ENCODE measurements at places on chromosomes 16 and 17. TPM values are rescaled to one million over a fixed set of nuclear protein-coding genes. Genes with fewer than 3 reads are reported as not detected.
A peak's percentile ranks its signal among the peaks of the same experiment; 100 is the strongest.

DNA sequence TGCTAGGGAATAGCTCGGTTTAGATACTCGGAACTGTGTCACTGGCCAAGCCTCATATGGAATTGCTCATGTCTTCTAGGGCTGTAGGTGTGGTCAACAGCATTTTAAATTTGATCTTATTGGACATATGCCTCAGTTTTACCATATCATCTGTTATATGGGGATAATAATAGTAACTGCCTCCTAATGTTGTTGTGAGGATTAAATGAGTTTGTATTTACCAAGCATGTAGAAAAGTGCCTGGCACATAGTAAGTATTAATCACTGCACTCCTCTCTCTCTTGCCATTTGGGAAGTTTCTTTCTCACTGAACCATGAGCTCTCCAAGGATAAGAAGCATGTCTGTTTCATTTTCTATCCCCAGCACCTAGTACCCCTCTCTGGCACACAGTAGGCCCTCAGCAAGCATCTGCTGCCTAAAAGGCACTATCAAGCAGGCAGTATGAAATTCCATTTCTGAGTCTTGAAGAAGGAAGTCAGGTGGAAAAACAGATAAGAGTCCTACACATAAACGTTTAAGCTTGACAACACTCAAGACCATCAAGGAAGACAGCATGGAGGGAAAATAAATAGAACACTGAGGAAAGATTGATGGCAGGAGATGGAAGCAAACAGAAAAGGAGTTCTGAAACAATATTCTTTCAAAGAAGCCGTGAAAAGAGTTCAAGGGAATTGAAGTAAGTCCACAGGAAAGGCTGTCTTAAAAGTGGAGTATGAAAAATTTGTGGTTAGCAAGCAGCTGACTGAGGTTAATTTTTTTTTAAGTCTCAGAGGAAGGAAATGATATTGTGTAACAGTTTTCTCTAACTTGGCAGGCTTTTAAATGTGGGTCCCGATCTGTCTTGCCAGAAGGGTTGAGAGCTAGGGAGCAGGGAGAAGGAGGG is 2.2 kb upstream of the ATP6V0A1 start:
- H3K36me3 ChIP-seq: no peaks in the 10 kb centered on the region
- peaks cover 76% of the 10 kb centered on the region for H3K4me1 ChIP-seq
- peak overlapping the region; percentile 94 for H3K4me3 ChIP-seq
- H3K27me3 ChIP-seq: no peaks in the 10 kb centered on the region

DNA sequence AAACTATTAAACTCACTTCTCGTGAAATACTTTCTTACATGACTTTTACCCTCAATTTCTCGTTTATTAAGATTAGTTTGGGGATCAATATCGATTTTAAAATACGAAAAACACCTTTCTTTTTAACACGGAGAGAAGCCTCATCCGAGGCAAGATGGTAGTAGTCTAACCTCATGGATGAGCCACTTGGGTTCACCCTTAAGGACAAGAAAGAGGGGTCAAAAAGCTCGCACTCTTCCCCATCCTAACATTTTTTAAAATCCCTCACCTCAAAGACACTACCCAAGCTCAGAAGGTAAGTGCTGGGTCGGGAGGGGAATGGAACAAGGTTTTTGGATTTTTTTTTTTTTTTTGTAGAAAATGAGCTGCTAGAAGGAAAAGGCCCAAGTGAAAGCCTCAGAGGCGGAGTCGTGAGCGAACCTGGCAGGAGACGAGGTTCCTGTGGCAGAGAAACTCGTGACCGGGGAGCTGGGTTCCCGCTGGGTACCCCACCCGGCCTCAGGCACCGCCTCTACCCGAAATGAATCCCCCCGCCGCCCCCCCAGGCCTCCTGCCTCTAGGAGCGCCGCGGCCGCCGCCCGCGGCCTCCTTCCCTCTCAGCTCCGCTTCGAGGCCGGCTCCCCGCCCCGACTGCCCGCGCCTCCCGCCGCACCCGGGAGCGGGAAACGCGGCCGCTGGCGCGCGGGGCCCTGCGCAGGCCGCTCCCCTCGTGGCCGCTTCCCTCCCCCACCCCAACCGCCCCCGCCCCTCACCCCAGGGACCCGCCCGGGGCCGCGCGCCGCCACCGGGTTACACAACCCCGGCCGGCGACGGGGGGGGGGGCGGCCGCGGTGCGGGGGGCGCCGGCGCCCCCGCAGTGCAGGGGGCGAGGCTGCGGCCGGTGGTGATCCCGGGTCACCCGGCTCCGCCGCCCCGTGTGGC is 1.6 kb downstream of the NUFIP2 start:
- peaks cover 1% of the 10 kb centered on the region for H3K36me3 ChIP-seq
- H3K27ac ChIP-seq: peak overlapping the region; percentile 88

- H3K4me1 ChIP-seq: peaks cover 6% of the 10 kb centered on the region
- peaks cover 46% of the 10 kb centered on the region for H3K27me3 ChIP-seq
- H3K27ac ChIP-seq: no peak overlapping the region
- H3K36me3 ChIP-seq: no peaks in the 10 kb centered on the region
- DNase-seq: no peak
- H3K4me3 ChIP-seq: no peak overlapping the region
These were observed 271.5 kb upstream of the C16orf82 start for GRCh38 chr16:26795184-26795583.

- H3K27ac ChIP-seq: no peak overlapping the region
- no peak overlapping the region for H3K4me3 ChIP-seq
- H3K36me3 ChIP-seq: no peaks in the 10 kb centered on the region
- H3K27me3 ChIP-seq: peaks cover 29% of the 10 kb centered on the region
These were observed 24.4 kb downstream of the GLP2R start for GRCh38 chr17:9850151-9850550.

DNA sequence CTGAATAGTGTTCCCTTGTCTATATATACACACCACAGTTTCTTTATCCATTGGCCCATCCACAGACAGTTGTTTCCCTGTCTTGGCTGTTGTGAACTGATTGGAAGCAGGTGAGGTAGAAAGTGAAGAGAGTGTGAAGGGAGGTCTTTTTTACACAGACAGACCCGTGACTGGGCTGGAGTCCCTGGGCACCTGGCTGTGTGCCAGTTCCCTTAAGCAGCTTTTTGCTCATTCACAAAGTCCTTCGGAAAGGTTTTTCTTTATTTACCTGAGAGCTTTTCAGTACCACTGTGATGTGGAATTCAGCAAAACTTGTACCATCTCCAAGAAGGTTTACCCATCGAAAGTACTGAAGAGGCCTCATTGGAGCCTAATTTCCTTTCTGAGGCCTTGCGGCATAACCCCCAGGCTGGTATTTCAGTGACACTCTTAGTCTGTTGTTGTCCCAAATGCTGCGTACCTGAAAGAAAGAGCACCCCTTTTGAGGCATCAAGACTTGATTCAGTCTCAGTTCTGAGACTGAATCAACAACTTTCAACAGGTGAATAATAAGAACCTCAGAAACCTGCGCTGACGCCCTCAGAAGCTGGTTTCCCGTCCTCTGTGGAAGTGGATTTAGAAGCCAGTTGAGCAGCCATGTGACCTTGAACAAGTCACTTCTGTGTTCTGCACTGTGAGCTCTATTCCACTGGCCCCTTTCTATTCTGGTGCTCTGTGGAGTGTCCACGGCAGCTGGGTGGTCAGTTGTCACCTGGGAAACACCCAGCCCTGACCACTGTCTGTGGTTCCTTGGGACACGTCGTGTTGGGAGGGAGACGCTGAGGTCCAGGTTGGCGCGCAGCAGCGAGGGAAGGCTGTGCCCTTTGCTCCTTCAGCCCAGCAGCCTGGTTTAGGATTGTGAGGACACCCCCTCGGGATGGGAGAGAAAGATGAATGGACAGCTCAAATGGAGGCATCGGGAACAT is 53.9 kb upstream of the CRISPLD2 start:
- peak overlapping the region; percentile 76 for H3K27ac ChIP-seq
- H3K27me3 ChIP-seq: no peaks in the 10 kb centered on the region
- no peak overlapping the region for H3K4me3 ChIP-seq

DNA sequence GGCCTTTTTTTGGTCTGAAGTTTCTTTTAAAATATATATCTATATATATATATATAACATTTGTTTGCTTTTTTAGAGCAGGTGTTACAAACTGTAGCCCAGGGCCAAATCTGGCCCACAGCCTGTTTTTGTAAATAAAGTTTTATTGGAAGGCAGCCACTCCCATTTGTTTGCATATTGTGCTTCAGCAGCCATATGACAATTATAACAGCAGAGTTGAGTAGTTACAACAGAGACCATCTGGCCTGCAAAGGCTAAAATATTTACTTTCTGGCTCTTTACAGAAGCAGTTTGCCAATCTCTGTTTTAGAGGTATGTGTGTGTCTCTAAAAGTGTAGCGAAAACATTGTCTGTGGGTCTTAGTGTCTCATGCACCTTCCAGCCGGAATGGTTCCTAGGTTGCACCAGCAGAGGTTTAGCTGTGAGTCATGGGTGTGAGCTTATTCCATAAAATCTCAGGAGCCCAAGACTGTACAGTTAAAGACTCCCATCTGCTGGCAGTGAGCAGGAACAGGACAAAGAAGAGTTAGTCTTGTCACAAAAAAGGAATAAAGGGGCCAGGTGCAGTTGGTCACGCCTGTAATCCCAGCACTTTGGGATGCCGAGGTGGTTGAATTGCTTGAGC is 23.8 kb downstream of the LCMT1 start:
- no peak overlapping the region for H3K27ac ChIP-seq
- H3K36me3 ChIP-seq: peaks cover 8% of the 10 kb centered on the region
- H3K4me3 ChIP-seq: no peak overlapping the region
- no peaks in the 10 kb centered on the region for H3K4me1 ChIP-seq

GRCh38 chr16:117379-118365 is 20.8 kb downstream of the NPRL3 start:
- peak; percentile 61 for DNase-seq
- H3K36me3 ChIP-seq: peaks cover 9% of the 10 kb centered on the region
- H3K27ac ChIP-seq: no peak overlapping the region

- no peaks in the 10 kb centered on the region for H3K36me3 ChIP-seq
- H3K27ac ChIP-seq: no peak overlapping the region
- H3K4me1 ChIP-seq: no peaks in the 10 kb centered on the region
- H3K4me3 ChIP-seq: no peak overlapping the region
- DNase-seq: no peak
- H3K27me3 ChIP-seq: no peaks in the 10 kb centered on the region
These were observed 168.9 kb downstream of the CBLN1 start for GRCh38 chr16:49112754-49113153.

- H3K4me3 ChIP-seq: no peak overlapping the region
- no peak for DNase-seq
- H3K27me3 ChIP-seq: peaks cover 10% of the 10 kb centered on the region
- no peak overlapping the region for H3K27ac ChIP-seq
- no peaks in the 10 kb centered on the region for H3K4me1 ChIP-seq
These were observed 115.7 kb upstream of the IRX3 start for GRCh38 chr16:54402270-54402669.

DNA sequence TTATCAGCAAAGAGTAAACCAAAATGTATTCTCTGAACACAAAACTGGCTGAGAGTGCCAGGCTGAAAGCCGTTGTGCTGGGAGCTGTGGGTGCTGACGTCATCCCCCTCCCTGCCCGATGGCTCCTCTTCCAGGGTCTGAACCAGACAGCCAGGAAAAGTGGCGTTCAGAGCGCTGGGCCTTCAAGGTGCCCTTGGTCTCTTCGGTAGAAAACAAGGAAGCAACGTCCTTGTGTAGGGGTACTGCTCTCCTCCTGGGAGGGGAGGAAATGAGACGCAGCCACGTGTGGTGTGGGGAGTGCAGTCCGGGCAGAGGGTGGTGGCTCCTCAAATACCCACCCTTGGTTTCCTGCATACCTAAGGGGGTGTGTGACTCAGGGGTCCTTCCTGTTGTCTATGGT is 394.7 kb downstream of the SEC14L1 start:
- no peak for DNase-seq
- no peaks in the 10 kb centered on the region for H3K4me1 ChIP-seq
- no peaks in the 10 kb centered on the region for H3K36me3 ChIP-seq
- peaks cover 17% of the 10 kb centered on the region for H3K27me3 ChIP-seq
- no peak overlapping the region for H3K27ac ChIP-seq

DNA sequence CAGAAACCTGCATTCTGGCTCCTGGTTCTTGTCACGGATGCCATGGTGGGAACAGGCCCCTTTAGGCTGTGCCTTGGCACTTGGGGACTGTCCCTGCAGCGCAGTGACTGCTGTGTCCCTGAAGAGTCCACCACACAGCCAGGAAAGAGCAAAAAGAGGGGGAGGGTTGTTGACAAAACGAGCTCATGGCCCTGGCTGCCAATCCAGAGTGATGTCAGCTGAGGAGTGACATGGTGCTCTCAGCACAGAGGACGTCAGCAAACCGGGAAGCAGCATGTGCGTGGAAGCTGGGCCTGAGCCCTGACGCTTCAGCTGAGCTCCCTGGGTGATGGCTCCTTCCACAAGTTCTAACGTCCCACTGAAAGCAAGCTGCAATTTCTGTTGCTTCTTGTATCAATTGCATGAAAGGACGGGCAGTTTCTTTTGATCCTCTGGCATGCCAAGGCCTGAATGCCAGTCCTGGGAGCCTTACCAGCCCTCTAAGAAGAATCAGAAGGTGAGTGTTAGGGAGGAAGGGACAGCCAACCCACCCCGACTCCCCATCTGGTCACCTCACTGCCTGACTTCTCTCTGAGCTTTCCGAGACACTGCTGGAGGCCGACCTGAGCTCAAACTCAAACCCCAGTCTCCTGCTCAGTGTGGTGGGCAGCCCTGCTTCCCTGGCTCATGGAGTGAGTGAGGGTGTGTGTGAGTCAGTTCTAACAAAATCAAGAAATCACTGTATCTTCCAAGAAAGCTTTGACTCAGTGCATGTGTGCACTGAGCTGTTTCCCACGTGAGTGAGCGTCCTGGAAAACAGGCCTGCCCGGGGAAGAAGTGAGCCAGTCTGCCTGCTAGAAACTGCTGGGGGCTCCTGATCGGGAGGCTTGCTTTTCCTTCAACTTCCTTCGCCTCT is 14.7 kb upstream of the WNT3 start:
- no peaks in the 10 kb centered on the region for H3K36me3 ChIP-seq
- peaks cover 42% of the 10 kb centered on the region for H3K27me3 ChIP-seq
- H3K4me1 ChIP-seq: peaks cover 5% of the 10 kb centered on the region
- no peak for DNase-seq
- no peak overlapping the region for H3K4me3 ChIP-seq
- H3K27ac ChIP-seq: no peak overlapping the region

DNA sequence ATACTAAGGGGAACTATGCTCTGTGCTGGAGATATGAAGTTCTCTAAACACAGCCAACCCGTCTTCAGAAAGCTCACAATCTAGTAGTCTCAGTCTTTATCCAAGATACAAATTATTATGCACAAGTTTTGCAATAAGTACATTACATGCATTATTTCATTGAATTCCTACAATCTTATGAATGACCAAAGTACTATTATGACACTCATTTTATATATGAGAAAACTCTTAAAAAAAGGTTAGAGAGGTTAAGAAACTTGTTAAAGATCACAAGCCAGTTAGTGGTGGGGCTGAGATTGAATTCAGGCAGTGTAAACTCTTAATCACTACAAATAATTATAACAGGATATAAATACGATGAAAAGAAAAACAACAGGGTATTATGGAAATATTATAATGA is 4.7 kb upstream of the BRIP1 start:
- DNase-seq: no peak
- H3K27ac ChIP-seq: no peak overlapping the region
- no peak overlapping the region for H3K4me3 ChIP-seq
- H3K27me3 ChIP-seq: no peaks in the 10 kb centered on the region

Gene KRT28
- polyA plus RNA-seq: not detected

Gene DPEP3
- polyA plus RNA-seq: not detected

Gene DHX58
- 14.6 TPM for polyA plus RNA-seq

Gene ZNF778
- 1.5 TPM for polyA plus RNA-seq

Gene DNAH2
- not detected for polyA plus RNA-seq
